ENCODE measurements at places on chromosomes 1 and 21.

GRCh38 chr1:21272540-21272939, 17.7 kb downstream of the ECE1 start:
- DNase-seq: no peak

- no peak for DNase-seq
Observed at GRCh38 chr1:118210723-118211110, 25.7 kb upstream of the SPAG17 start.

GRCh38 chr1:167137332-167137781, 43.5 kb downstream of the STYXL2 start:
- DNase-seq: no peak

- DNase-seq: no peak
Observed at GRCh38 chr1:200673952-200674823, 4.5 kb upstream of the DDX59 start.

DNA sequence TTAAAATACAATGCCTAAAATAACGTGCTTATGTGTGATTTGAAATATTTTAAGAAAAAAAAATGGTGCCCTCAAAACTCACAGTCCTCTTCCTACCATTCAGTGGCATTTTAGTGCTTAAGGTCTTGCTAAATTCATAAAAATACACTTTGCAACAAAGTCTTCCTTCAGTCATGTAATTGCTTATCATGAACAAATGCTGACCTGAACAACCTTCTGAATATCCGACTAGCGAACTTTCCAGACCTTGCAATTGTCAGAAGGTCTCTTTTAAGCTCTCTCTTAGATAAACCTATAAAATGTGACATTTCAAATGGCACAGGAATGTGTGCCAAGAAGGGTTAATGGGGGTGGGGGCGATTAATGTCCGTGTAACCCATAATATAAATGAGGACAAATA, 858 bp downstream of the BRINP3 start:
- DNase-seq: no peak

DNA sequence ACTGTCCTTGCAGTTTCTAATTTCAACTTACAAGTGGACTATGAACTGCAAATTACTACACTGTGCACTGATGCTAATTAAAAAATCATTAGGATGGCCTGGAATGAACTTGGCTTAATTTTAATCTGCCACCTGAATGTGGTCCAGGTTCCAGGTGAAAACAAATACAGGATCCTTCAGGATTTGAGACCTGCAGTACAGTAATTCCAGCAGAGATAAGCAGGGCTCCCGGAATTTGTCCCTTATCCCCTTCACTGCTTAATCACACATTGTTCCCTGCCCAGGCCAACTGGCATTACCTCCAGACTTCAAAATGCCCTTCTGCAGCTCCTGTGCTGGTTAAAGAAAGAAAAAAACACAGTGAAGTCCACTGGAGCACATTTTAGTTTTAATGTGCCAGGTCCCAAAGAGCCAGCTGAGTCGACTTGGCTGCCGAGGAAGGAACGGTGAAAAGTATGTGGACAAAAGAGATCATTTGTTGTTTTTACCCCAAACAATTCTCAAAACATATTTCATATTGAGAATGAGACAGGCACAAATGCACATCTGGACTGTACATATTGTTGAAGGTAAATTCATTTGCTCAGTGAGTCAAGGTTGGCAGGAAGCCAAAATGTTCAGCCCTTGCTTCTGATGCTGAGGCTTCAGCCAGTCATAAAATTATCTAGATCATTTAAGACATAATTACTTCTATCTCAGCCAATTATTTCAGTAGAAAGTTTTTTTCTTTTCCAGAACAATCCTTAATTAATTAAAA, 28.3 kb downstream of the DEGS1 start:
- DNase-seq: no peak

DNA sequence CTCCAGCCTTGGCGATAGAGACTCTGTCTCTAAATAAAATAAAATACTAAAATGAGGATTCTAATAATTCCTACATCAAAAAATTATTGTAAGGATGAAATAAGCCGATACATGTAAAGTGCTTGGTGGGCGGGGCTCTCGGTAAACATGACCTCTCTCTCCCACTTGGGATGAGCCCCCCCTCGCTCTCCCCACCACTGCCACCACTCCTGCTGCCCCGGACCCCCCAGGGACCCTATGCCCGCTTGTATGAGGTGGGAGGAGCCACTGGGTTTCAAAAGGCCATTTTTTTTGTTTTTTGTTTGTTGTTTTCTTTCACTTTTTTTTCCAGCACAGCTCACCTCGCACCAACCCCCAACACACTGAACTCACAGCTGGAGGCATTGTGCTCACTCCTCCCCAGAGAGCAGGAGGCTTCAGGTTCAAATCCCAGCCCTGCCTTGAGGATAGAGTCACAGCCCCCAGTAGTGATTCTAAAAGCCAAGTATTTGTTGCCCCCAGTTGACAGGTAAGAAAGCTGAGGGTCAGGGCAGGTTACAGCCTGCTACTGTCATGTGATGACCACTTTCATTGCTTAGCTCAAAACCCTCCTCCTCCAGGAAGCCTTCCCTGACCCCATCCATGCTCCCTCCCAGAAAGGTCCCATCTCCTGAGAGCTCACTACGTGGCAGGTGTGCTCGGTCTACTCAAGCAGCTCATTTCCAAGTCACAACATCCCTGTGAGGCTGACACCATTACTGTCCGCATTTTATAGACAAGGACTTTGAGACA, 4.2 kb downstream of the SDC3 start:
- DNase-seq: no peak

All from bone marrow (tissue), 2 donors.